SIG-M5 (cell line): ENCODE measurements at places on chromosomes 1 and 21.

DNA sequence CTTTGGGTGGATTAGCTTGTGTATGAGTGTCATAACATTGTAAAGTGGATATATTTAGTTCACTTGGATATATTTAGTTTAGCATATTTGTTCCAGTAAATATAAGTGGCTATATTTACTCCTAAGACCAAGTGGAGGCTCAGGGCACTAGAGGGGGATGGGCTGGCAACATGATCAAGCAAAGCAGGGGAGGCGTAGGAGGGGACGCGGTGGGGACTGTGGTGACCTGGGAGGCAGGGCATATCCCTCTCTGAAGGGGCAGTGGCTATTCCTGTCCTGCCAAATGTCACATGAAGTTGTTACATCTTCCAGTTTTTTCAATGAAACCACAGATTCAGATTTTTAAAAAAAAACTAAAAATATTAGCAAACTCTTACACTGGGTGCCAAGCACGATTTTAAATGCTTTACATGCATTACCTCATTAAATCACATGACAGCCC lies 51.9 kb upstream of the EDN2 start:
- DNase-seq, result no peak

- no peak for DNase-seq
Observed at GRCh38 chr1:32361674-32362473, 411 bp downstream of the FAM229A start.

GRCh38 chr1:114090738-114091505 lies 62.7 kb downstream of the SYT6 start:
- DNase-seq, result no peak

DNA sequence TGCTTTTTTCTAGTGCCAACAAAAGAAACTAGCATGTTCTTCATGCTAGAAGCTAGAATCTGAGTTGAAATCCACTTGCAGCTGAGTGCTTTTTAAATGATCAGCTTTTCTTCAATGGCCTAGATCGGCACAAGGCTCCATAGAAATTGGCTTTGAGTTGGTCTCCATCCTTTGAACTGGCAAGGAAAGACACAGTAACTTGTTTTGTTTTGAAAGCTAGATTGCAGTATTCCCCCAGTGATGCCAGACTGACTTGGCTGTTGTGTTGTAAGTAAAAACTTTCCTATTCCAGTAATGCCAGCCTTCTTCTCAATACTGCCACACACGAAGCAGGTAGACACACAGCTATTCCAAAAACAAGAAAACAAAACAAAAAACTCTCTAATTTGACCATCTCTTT lies 139.1 kb downstream of the FMN2 start:
- no peak for DNase-seq

DNA sequence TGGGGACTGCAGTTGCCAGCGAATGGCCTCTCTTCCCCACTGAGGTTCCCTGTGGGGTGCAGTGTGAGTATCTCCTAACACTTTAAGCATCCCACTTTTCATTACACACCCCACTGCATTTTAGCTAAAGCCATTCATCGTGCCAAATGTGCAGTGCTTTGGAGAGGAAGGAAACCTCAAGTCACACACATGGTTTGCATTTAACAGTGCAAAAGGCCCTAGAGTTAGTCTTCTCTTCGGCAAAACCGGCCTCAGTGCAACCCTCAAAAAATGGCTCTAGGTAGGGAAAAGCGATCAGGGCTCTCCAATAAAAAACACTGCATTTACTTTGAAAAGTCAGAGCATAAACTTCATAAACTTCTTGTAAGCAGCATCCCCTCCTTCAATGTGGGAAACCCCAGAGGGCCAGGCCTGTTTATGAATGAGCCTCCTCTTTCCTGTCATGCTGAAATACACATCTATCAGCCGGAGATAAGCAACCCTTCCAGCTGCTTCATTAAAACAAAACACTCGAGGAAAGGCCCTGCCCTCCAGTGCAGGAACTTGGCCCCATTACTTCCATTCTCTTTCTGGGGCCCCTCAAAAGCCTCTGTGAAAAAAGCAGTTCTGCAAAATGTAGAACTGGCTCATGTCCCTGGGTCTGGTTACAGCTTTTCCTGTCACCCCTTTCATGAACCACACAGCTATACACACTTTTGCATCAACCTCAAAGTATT lies 184.0 kb downstream of the CDC7 start:
- no peak for DNase-seq

- DNase-seq, result no peak
Observed at GRCh38 chr1:15584489-15585363, at the start of gene AGMAT. TSS of gene AGMAT (minus strand) at chr1:15585051. CDS start at chr1:15584967, 84 bp downstream.

DNA sequence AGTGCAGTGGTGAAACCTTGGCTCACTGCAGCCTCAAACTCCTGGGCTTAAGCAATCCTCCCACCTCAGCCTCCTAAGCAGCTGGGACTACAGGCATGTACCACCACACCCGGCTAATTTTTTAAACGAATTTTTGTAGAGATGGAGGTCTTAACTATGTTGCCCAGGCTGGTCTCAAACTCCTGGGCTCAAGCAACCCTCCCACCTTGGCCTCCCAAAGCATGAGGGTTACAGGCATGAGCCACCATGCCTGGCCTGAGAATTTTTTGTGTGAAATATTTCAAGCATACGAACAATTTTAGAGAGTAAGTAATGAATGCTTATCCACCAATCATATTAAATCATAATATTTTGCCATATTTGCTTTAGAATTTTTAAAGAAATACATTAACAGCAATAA lies 51.6 kb downstream of the MROH9 start:
- DNase-seq, result no peak

GRCh38 chr1:172322219-172323061 lies 98.0 kb upstream of the C1orf105 start:
- no peak for DNase-seq

GRCh38 chr1:106637566-106637965 lies 418.9 kb upstream of the PRMT6 start:
- DNase-seq, result no peak

GRCh38 chr1:115275216-115275615 lies 62.8 kb downstream of the NGF start:
- no peak for DNase-seq
